Psoas muscle (tissue), 8 donors: ENCODE measurements at places on chromosomes 13 and 19.

DNA sequence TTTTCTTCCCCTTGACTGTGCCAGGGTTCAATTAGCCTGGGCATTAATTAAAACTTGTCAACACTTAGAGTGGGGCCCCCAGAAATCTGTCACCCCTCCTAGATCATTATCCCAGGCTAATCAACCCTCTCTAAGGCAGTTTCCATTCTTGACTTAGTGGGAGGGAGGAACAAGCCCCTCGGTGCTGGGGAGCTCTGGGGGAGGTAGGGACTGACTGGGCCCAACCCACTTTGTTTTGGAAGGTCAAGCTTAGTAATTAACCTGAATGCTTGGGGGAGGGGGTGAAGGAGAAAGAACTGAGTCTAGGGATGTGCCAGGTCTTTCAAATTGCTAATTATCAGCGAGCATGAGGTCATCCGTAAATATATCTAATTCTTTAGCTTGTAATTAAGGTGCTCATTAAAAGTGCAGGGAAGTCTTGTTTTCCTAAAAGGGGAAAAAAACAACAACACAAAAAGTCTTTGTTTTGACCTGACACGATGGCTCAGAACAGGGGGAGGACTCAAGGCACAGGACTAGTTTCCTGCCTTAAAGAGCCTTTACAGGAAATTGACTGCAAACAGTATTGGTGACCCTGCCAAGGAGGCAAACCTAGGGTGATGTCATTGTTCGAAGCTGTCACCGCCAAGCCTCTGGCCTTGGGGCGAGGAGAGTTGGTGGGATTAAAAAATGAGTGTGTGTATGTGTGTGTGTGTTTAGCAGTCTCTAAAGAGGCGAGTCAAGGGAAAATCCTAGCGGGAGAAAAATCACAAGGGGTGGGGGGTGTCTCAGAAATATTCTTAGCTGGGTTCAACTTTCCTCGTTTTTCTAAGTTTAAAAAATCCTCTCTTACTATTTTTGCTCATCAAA, 19.4 kb downstream of the ACTN4 start:
- DNase-seq, result peak; percentile 61

GRCh38 chr19:48121909-48122371, 11.3 kb upstream of the PLA2G4C start:
- DNase-seq, result no peak

- DNase-seq, result no peak
Measured at GRCh38 chr19:29001597-29002245, 211.2 kb downstream of the UQCRFS1 start.

GRCh38 chr19:27767234-27767633, 1445.7 kb downstream of the UQCRFS1 start:
- no peak for DNase-seq

- no peak for DNase-seq
Measured at GRCh38 chr13:50979187-50979586, 69.6 kb downstream of the RNASEH2B start.

DNA sequence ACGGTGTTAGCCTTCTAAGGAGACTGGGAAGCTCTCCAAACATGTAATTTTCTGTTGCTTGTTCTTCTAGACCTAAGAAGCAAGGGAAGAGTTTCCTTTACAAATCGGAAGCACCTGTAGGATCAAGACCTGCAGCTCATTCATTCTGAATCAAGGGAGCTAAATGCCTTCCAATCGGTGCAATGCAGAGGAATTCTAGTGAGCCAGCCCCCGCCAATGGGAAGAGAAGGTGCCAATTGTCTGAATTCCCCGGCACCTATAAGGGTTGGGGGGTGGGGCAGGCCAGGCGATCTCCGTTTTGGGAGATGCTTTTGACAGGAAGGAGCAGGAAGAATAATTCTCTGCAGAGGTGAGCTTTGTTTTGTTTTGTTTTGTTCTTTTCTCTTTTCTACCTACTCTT, 7.1 kb upstream of the NLRP13 start:
- no peak for DNase-seq

DNA sequence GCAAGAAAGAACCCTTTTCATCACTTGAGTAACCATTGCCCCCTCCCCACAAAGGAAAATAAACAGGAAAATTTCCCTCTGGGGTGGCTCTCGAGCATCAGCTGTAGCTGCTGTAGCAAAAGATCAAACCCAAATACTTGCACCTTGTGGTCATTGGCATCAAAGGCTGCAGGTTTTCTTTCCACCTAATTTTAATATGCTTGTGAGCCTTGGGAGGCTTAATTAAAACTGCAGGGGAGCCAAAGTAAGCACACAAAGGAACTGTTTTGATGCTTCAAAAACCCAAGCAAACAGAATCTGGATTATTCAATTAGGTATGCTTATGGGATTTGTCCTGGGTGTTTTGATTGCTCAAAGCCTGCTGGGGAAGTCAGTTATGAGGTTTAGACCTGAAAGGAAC, 119.5 kb downstream of the SHISA2 start:
- no peak for DNase-seq

GRCh38 chr19:40305403-40305802, 20.3 kb upstream of the AKT2 start:
- peak; percentile 86 for DNase-seq

- no peak for DNase-seq
Measured at GRCh38 chr19:39765091-39766076, 13.3 kb upstream of the LEUTX start.

DNA sequence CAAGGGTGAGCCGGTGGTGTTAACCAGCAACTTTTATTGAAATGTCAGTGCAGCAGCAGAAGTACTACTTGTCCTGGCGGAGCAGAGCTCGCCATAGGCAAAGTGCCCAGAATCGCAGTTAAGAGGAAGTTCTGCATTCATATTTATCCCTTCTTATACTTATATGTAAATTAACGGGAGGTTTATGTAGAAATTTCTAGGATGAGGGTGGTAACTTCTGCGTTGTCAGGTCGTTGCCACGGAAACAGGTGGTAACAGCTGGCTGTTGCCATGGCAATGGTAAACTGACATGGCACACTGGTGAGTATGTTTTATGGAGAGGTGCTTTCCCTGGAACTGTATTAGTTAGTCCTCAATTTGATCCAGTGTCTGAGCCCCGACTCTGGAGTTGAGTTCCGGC, 2494.9 kb upstream of the PCDH20 start:
- no peak for DNase-seq

GRCh38 chr19:16373532-16373931, 48.9 kb downstream of the KLF2 start:
- peak; percentile 65 for DNase-seq
